ENCODE measurements at places on chromosomes 3 and 15.

GRCh38 chr3:47766186-47766585 lies 15.5 kb downstream of the SMARCC1 start:
- no peak for DNase-seq

GRCh38 chr3:133092681-133093080 lies 54.5 kb downstream of the TMEM108 start:
- DNase-seq, result no peak

- DNase-seq, result peak; percentile 71
These were observed 44.0 kb downstream of the CCDC54 start for GRCh38 chr3:107421170-107421792.

DNA sequence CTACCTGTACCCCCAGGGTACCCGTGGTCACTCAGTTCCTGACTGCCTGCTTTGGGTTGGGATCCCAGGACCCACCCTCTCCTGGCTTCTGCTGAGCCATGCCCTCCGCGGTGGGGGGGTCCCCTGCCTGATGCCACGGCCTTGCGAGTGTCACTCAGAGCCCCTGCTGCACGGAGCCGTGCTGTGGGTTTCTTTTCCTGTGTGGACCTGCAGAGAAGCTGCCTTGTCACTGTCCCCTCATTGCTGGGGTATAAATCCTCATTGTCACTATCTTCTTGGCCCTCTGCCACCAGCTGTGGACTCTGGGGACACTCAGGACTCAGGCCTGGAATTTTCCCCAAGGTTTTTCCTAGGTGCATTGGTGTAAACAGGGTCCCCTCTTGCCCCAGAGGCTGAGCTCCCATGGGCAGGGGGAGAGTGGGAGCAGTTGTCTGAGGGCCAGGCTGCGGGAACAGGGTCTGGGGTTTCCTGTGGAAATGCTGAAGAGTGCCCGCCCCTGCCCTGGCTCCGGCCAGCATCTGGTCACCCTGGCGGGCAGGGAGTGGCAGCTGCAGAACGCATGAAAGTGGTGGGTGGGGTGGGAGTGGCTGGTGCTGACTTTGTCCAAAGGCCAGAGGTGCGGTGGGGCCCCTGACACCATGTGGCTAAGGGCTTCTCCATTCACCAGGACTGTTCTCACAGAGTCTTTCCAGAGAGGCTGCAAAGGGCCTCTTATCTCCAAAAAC lies 191.7 kb downstream of the GOLGA6L6 start:
- no peak for DNase-seq

GRCh38 chr15:63041974-63042876 lies at the start of gene TPM1:
TPM1 (plus strand) TSS chr15:63042747; CDS start chr15:63042830, 83 bp downstream.
- peak; percentile 97 for DNase-seq

DNA sequence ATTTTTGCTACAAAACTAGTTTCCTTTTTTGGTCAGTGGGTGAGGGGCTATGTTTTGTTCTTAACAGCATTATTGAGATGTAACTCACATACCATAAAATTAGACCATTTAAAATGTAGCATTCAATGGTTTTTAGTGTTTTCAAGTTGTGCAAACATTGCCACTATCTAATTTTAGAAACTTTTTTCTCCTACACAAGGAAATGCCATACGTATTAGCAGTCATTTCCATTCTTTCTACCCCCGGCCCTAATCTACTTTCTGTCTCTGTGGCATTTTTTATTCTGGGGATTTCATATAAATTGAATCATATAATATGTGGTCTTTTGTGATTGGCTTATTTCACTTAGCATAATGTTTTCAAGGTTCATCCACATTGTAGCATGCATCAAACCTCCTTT lies 55.0 kb upstream of the TIPARP start:
- DNase-seq, result peak; percentile 82
